Neural crest cell (in vitro differentiated cells): ENCODE measurements at places on chromosomes 16 and 17. TPM values are rescaled to one million over a fixed set of nuclear protein-coding genes. Genes with fewer than 3 reads are reported as not detected.

DNA sequence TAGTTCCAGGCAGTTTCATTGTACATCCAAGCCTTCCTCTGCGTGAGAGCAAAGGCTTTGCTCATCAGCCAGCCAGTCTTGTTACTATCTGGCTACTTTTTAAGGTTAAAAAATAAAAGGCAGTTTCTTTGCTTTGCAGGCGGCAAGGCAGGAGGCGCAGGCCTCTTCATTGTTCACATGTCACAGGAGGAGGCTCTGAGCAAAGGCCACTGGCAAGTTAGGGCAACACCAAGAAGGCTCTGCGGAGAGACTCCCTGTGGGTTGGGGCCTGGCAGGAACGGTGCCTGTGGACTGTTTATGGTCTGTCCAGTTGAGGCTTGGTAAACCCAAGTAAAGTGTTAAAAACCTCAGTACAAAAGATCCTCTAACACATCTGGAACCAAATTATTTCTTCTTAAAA lies 3.9 kb upstream of the NT5C start:
- no peak overlapping the region for H3K27ac ChIP-seq
- peaks cover 11% of the 10 kb centered on the region for H3K4me1 ChIP-seq
- peaks cover 2% of the 10 kb centered on the region for H3K27me3 ChIP-seq
- DNase-seq: no peak

DNA sequence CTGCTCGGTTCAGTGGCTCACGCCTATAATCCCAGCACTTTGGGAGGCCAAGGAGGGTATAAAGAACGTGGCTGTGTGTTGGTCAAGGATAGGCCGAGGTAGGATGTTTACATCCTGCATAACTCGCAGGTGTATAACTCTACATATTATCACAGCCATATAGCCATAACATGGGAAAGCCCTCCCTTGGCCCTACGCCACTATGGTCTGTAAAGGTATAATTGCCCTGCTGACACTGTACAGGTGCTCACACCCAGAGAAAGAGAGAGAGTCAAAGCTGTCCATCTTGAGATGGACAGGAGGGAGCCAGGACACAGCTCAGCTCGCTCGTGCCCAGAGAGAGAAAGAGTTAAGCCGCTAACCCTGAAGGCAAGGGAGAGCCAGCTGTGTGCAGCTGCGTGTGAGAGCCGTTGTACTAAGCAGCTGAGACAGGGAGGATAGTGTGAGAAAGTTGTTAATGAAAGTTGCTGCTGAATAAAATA lies 30.4 kb upstream of the DHX8 start:
- no peaks in the 10 kb centered on the region for H3K27me3 ChIP-seq
- no peak overlapping the region for H3K4me3 ChIP-seq
- peaks cover 3% of the 10 kb centered on the region for H3K36me3 ChIP-seq
- no peak overlapping the region for H3K27ac ChIP-seq
- DNase-seq: no peak

Gene NPIPB9
- total RNA-seq: 1.6 and 3.7 TPM in 2 replicates

Gene AP2B1
- total RNA-seq: 216 and 228 TPM in 2 replicates

- no peak for DNase-seq
- H3K4me1 ChIP-seq: no peaks in the 10 kb centered on the region
- no peak overlapping the region for H3K27ac ChIP-seq
- H3K4me3 ChIP-seq: no peak overlapping the region
- H3K36me3 ChIP-seq: peaks cover 6% of the 10 kb centered on the region
Measured at GRCh38 chr16:28158136-28158535, 53.6 kb downstream of the XPO6 start.
